ENCODE measurements at places on chromosomes 12 and 14.

DNA sequence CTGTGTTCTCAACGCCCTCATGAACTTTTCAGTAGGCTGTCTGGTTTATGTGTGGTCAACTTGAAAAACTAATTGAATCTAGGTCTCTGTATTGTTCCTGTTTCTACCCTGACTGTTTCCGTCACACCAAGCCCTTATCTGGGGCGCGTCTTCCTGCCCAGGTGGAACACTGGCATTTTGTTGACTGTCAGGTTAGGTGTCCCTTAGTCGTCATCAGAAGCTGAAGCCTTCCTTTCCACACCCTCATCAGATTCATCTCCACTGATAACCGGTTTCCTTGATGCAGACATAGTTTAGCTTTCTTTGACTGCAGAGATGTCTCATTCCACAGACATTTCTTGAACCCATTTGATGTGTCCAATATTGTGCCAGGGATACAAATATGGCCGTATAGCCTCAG, 96.5 kb downstream of the DUSP16 start:
- no peak for DNase-seq

GRCh38 chr14:85172290-85172689, 357.7 kb upstream of the FLRT2 start:
- DNase-seq = no peak

GRCh38 chr12:21551841-21552465, 25.9 kb downstream of the SPX start:
- no peak for DNase-seq

GRCh38 chr12:26124446-26125399, at the start of gene BHLHE41:
TSS of gene BHLHE41 (minus strand) at chr12:26125037. CDS start at chr12:26124779, 258 bp downstream.
- DNase-seq = no peak

- DNase-seq = no peak
These were observed 27.0 kb upstream of the PTHLH start for GRCh38 chr12:27999521-27999920.

DNA sequence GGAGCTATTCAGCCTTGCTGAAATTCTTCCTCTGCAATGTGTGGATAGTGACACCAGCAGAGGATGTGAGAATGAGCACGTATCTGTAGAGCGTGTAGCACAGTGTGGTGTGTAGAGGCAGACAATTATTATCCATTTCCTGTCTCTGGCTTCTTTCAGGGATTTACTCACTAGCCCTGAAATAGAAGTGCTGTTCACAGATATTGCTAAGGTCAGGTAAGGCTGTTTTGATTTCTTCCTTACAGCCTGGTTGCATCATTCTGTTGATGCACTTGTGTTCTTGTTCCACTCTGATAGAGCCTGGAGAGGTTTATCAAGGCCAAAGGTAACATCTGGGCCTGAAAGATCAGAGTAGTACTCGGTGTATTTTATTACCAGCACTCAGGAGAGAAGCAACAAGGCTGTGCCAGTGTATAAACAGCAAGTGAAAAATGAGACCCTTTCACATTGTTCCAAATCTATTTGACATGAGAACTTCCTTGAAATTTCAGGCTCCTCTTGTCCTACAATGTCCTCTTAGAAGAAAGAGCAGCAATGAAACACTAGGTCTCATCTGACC, 16.7 kb downstream of the ARG2 start:
- DNase-seq = no peak

- no peak for DNase-seq
These were observed 298.8 kb upstream of the TBX3 start for GRCh38 chr12:114982760-114983159.

- no peak for DNase-seq
These were observed 3.2 kb downstream of the PGF start for GRCh38 chr14:74952180-74952665.

DNA sequence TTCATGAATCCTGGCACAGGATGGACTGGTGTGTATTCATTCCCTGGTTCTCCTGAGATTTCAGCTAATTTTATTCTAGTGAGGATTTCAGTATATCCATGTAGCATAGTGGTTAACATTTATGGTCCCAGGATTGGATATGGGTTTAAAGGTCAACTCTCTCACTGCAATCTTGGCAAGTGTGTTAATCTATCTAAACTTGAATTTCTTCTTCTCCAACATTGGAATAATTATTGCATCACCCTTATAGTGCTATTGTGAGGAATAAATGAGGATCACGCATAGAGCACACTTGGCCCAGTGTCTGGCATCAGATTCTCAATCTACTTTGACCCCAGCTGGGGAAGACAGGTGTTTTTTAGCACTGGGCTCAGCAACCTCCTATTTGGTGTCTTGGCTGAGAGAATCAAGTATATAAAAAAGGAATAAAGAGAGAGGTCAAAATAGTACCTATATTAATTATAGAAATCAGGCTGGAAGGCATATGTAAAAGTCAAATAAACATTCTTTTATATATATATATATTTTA, 531.2 kb upstream of the ATP2B1 start:
- DNase-seq = no peak
